ENCODE measurements at places on chromosomes 13 and 19. TPM values are rescaled to one million over a fixed set of nuclear protein-coding genes. Genes with fewer than 3 reads are reported as not detected.

GRCh38 chr13:52933099-52933498 lies 84.7 kb upstream of the PCDH8 start:
- DNase-seq, result no peak

DNA sequence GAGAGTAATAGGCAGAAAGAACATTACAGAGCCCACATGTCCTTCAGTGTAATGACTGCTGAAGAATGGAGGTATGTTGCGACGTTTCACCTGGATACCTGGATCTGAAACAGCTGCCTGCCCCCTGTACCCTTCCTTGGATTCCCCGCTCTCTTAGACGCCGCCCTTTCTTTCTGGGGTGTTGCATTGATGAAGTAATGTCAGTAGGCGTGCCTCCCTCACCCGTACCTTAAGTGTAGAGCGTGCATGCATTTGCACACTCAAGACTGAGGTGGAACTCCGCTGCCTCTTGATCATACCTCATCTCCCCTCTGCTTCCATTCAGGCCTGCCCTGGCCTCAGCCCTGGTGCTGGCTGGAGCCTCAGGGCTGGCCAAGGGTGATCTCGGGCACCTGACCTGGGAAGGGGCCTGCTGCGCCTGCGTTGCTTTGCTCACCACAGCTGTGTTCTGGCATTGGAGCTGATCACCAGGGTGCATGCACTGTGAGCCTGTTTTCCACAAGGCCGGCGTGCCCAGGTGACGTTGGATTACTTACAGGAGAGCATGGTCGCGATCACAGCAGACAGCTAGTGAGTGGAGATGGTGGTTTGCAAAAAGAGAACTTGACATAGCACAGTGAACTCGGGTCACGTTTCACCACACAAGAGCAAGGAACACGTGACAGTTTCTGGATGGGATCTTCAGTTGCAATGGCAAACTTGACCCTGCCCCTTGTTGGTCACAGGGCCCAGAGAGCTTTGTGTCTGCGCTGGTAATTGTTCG lies 99.0 kb downstream of the ARHGEF7 start:
- peak; percentile 50 for DNase-seq

DNA sequence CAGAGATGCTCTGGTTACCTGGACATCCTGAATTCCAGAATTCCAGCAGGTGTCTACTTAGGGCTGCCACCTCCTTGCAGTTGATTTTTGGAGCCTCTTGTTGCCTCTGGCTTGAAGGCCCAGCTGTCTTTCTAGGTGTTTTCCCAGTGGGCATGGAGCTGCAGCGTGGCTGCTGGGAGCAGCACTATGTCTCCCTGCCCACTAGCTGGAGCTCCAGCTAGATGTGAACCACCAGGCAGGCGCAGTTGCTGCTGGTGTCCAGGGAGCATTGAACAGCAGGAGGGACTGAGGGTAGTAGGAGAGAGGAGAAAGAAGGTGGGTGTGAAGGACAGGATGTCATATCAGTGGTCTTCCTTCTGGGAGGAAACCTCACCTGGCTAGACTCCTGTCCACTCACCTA lies 9.9 kb upstream of the SELENOW start:
- DNase-seq, result no peak

DNA sequence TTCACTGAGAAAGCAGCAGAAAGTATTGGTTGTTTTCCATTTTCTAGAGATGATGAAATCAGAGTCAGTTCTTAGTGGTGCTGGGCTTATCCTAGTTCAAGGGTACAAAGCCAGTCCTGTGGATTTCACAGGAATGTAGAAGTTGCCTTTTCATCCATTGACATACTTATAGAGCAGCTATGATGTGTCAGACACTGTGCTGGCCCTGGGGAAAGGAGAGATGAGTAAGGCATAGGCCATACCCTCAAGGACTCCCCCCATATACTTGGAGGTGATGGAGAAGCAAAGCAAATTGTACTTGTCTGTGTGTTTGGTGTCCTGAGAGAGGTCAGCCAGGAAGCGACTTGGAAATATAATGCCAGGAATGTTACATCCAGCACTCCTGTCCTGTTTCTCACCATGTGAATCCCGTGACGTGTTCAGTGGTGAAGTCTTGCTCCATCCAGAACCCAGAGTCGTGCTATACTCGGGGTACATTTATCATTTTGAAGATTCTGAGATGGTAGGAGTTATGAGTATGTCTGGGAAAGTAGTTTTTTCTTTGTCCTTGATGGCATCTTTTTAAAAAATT lies 22.6 kb downstream of the ERCC5 start:
- DNase-seq, result no peak

DNA sequence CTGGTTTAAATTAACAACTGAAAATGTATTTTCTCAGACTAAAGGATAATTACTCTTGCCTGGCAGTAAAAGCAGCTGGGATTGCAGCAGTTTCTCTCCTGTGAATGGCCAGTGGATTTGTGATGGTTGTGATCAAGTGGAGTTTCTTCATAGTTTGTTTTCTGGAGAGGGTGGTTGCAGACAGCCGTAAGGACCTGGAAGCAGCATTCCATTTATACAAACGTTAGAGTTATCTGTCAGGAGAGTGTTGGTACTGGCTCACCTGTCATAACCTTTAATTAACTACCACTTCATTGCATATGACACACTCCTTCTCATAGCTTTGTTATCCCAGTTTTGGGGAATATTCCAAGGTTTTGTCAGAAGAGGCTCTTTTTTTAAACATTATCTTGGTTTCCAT lies 258.4 kb upstream of the SLC10A2 start:
- no peak for DNase-seq

- DNase-seq, result no peak
Observed at GRCh38 chr13:50236898-50237318, 221.7 kb downstream of the KCNRG start.

DNA sequence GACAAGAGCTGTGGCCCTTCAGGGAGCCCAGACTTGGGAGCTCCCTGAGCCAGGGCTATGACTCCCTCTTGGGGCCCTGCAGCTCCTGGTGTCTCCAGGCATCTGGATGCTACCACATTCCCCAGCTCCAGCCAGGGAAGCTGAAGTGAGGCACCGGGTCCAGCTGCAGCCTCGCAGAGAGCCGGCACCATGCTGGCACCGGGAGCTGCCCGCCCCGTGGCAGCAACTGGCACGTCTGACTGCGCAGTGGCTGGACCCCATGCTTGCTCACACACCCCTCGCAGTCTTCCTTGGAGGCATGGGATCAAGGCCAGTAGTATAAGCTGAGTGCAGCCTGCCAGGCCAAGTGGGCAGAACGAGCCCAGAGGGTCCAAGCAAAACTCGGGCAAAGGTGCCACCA lies 7.4 kb downstream of the IGFL4 start:
- no peak for DNase-seq

DNA sequence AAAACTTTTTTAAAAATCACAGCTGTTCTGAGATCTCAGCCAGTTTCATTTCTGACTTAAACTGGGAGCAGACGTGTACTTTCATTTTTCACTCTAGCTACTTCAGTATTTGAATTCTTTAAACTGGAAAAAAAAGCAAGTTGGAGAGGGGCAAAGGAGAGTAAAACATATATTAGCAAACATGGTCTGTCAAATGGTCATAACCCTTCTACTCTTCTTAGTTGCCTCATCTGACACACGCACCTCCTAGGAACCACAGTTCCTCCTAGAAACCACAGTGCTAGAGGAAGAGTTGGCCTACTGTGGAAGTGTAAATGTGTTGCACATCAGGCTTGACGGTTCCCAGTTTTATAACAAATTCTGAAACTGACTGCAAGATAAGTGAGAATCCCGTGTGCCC lies 47.2 kb downstream of the TM9SF2 start:
- no peak for DNase-seq

DNA sequence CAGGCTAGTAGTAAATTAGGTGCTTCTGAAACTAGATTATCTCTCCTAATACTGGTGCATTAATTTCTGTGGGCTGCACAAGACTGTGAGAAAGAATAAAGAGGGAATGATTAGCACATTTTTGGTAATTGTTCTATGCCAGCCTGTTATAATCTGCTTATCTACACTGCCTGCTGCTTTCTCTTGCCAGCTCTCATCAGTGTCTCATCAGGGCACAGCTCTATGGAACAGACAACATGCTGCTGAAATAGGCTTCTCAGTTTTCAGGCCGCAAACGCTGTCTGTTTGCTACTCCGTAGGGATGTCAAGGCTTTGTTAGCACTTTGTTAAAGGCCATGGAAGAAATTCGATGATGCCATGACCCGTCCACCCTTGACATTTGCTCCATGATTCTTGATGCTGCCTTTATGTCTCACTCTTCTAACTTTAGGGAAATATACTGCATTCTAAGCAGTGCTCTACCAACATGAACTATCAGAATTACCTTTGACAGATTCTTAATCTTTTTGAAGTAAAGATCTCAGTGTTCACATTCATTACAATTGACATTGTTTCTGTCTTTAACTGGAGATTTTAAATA lies 84.0 kb upstream of the PRR20A start:
- no peak for DNase-seq

DNA sequence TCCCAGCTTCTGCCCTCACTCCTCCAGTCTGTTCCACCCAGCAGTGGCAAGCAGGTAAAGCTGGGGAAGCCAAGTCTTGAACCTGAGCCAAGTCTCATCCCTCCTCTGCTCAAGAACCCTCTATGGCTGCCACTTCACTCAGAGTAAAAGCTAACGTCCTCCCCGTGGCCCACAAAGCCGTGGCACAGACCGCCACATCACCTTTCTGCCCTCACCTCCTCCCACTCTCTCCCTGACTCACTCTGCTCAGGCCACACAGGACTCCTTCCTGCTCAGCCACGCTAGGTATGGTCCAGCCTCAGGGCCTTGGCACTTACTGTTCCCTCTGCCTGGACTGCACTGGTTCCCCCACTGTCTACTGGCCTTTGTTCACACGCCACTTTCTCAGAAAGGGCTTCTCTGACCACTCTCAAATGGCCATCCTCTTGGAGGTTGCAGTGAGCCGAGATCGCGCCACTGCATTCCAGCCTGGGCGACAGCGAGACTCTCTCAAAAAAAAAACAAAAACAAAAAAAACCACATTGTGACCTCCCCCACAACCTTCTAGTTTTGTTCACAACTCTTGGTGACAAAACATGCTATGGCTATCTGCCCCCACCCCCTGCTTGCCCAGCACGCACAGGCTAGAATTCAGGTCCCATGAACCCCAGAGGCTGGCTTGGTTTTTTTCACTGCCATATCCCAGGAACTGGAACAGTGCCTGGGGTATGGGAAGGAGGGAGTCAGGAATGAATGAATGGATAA lies 15.8 kb downstream of the NDUFB7 start:
- peak; percentile 32 for DNase-seq

DNA sequence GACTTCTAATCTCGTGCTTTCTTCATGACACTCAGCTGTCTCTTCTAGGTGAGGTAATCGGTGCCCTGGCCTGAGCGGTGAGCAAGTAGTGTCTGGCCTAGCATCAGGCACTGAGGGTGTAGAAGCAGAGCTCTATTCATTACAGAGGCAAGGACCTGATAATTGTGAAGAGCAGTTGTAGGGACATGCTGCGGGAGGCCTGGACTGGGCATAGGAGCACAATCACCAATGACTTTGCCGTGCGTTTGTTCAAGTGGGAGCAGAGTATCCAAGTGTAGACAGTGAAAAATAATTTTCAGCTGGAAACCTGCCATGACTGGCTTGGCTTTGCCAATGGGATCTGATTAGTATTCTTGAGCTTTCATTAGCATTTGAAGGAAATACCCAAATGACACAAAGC lies 32.1 kb upstream of the DCLK1 start:
- peak; percentile 11 for DNase-seq

DNA sequence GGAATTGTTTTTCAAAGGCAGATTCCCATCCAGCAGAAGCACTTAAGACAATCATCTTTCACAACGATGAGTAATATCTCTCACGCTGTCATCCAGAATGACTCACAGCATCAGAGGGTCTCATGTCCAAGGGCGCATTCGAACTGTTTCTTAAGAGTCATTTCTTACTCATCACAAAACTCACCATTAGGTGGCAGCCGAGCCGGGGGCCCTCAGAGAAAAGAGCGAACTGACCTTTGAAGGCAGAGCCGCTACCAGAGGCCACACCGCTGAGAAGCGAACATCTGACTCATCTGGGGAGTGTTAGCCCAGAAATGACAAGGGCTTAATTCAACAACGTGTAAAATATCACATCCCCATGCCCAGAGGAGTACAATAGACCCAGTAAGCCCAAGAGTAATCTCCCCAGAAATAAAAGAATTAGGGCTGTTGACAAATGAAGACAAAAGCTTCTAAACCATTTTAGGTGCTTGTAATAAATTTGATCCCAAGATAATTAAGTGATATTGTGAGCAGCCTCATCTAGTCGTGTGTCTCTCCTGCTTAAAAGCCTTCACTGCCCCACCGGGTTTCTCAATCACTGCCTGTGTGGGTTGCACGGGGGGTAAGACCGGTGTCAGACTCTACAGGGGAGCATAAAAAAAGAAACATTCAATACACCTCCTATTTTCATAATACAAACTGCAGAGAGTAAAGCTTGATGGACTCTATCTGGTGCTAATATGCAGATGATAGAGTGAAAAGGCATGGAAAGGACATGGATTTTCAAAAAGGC lies 96.2 kb downstream of the CYSLTR2 start:
- peak; percentile 86 for DNase-seq

DNA sequence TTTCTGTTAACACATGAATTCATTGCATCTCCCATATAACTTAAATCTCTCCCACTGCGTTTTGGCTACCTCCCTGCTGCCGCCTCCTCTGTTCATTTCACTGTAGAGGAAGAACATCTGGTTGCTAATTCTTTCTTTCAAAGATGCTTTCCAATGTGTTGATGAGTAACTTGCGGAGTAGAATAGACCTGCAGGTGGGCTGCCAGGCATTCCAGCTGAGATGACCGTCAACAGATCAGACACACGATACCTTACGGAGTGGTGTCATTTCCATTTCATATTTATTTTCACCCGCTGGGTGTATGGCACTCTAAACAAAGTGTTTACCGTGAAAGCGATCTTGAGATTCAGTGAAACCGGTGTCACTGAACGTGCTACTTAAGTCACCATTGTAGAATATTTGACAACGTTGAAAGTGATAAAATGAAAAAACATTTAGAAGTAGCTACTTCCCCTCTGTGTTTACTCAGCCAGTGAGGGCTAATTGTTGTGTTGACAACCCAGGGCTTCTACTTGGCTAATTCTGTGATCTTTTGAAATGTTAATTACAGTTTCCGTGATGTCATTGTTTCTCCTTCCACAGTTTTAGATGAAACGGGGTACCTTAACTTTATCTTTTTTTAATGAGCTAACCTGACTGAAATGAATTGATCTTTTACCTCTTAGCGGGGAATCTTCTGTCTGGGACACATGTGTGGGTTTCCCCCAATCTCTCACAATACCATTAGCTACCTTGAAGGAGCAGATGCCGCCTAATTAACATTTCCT lies 228.5 kb upstream of the ARGLU1 start:
- DNase-seq, result no peak

IFNL1 gene
- not detected for total RNA-seq

KCNJ14 gene
- 0.75 TPM for total RNA-seq

TMPRSS9 gene
- total RNA-seq, result not detected

FUT2 gene
- not detected for total RNA-seq

SYCN gene
- total RNA-seq, result not detected

CDC42EP5 gene
- total RNA-seq, result 12.4 TPM

SUPT5H gene
- 85.1 TPM for total RNA-seq

PLEKHA4 gene
- total RNA-seq, result 49.7 TPM

NDUFA11 gene
- total RNA-seq, result 756 TPM

ZNF546 gene
- 8.9 TPM for total RNA-seq

CGB2 gene
- not detected for total RNA-seq

DHRS12 gene
- 11.1 TPM for total RNA-seq

KLF1 gene
- total RNA-seq, result not detected

RAB11B gene
- 201 TPM for total RNA-seq

Data from right cardiac atrium (tissue), 5 donors.